ENCODE measurements at places on chromosomes 5 and 9. TPM values are rescaled to one million over a fixed set of nuclear protein-coding genes. Genes with fewer than 3 reads are reported as not detected.

- DNase-seq = no peak
Observed at GRCh38 chr9:14500705-14501104, 186.8 kb upstream of the NFIB start.

Gene MSMP
- not detected for total RNA-seq

Gene PCDH1
- total RNA-seq = 4.4 TPM

GRCh38 chr5:139664727-139665351 is 16.7 kb downstream of the CXXC5 start:
- no peak for DNase-seq

GRCh38 chr5:17330386-17330785 is 113.0 kb downstream of the BASP1 start:
- no peak for DNase-seq

DNA sequence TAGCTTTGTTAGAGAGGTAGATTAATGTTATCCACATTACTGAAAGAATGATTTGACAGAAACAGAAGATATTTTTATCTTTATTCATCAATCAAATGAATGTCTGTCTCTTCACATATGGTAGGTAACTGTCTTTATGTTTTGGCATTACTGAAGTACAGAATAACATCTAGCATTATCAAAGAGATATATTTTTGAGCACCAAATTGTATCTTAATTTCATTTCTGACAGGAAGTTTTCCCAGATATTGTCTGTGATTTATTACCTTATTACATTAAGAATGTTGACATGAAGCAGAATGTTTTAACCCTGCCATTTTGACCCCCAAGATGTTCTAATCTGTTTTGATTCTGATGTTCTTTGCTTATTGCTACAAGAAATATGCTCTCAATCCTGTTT is 20.3 kb downstream of the CNTRL start:
- no peak for DNase-seq

Gene IFNA13
- not detected for total RNA-seq

Gene TUSC1
- total RNA-seq = 9.5 TPM

DNA sequence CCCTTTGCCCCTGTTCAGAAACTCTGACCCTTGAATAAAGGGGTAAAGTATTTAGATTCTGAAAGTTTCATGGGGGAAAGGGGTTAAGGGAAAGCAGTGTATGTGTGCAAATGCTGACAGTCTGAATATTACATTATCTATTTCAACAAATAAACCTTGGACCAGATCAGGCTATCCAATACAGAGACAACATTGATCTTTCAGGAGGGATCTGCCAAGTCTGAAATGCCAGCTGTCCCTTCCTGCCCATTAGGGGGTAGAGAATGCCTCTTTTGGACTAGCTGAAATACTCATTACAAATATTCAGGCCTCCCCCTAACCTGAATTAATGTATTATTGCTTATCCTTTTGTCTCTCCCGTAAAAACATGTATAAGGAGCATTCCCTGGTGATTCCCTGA is 219.5 kb downstream of the NR3C1 start:
- DNase-seq = no peak

Gene EXOSC2
- total RNA-seq = 65.0 TPM

- DNase-seq = no peak
Observed at GRCh38 chr5:149117970-149118369, 23.3 kb upstream of the ABLIM3 start.

DNA sequence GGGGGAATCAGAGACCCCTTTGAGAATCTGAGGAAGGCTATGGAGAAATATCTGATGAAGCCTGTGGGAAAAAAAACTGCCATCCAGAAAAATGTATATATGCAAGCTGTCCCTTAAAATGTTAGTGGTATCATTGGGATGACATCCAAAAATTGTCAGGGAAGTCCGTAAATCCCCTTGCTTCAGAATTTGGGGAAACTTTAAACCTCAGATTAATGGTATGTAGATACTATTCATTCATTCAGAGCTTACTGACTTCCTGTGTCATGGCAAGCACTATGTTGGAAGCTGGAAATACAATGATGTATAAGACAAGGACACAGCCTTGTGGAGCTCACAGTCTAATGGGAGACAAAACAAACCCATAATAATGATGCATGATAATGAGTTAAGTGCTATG is 10.9 kb upstream of the MOB3B start:
- no peak for DNase-seq

Gene DOLPP1
- 20.5 TPM for total RNA-seq

Gene SLC1A3
- total RNA-seq = 27.1 TPM

Gene SLC6A19
- total RNA-seq = not detected

DNA sequence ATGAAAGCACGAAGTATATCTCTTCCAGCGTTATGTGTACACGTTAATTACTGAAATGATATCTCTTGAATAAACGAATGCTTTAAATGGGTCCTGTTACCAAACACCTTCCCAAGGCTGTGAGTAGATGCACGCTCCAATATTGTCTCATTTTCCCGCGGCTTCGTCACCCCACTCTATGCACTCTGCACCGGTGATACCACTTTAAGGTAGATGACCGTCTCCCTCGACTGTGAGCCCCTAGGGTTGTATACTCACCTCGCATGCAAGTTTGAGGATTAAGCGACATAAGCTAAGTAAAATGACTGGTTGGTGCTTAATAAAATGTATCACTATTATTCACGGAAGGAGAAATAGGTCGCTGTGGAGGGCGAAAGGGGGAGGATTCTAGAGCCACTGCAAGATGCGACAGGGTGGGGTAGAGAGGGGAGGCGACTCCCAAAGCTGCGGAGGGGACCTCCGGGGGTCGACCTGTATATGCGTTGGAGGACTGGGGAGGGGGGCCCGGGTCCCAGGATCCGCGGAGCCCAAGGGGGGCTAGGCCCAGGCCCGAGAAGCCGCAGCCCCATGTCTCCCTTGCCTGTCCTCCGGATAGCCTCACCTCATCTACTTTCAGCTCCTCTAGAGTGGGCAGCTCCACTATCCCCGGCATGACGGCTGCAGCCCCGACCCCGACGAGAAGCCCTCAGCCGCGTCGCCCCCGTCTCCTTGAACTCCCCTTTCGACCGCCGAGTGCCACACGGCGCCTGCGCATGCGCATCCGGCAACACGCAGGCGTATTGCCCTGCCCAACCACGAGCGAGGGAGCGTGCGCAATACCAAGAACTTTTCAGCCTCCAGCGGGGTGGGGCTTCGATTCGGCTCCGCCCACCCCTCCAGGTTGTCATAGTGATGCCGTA is at the start of the genes MORN5 and NDUFA8:
TSS of gene MORN5 (plus strand) at position 883 of the 899 bp plus-strand sequence. CDS start 65 bp downstream, outside the sequence.
TSS of gene NDUFA8 (minus strand) at position 754 of the 899 bp plus-strand sequence. CDS start at position 652, 102 bp downstream.
- DNase-seq = peak; percentile 93
